ENCODE measurements at places on chromosomes 13 and 19.

- peak; percentile 65 for DNase-seq
Measured at GRCh38 chr13:100301418-100301817, 212.5 kb downstream of the PCCA start.

GRCh38 chr19:29878973-29879654, 62.9 kb upstream of the URI1 start:
- DNase-seq = peak; percentile 13

DNA sequence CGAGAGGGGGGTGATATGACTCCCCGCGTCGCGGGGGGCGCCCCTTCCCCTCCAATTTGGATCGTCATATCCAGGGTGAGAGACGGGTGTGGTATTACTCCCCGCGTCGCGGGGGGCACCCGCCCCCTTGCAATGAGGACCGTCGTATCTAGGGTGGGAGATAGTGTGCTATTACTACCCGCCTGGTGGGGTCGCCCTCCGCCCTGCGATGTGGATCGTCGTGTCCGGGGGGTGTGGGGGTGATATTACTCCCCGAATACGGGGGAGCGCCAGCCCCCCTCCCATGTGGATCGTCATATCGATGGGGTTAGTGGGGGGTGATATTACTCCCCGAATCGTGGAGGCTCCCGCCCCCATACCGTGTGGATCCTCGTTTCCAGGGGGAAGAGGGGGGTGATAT, 29.2 kb upstream of the RGCC start:
- no peak for DNase-seq

GRCh38 chr13:41352935-41353840, 42.1 kb downstream of the NAA16 start:
- DNase-seq = no peak

- DNase-seq = no peak
Measured at GRCh38 chr13:47094734-47095434, 198.0 kb upstream of the HTR2A start.

- no peak for DNase-seq
Measured at GRCh38 chr19:54518844-54519243, 16.2 kb downstream of the LAIR2 start.

GRCh38 chr19:45641274-45642105, 2.3 kb upstream of the EML2 start:
- DNase-seq = no peak

- DNase-seq = peak; percentile 91
Measured at GRCh38 chr19:42108527-42109389, 23.5 kb downstream of the POU2F2 start.

DNA sequence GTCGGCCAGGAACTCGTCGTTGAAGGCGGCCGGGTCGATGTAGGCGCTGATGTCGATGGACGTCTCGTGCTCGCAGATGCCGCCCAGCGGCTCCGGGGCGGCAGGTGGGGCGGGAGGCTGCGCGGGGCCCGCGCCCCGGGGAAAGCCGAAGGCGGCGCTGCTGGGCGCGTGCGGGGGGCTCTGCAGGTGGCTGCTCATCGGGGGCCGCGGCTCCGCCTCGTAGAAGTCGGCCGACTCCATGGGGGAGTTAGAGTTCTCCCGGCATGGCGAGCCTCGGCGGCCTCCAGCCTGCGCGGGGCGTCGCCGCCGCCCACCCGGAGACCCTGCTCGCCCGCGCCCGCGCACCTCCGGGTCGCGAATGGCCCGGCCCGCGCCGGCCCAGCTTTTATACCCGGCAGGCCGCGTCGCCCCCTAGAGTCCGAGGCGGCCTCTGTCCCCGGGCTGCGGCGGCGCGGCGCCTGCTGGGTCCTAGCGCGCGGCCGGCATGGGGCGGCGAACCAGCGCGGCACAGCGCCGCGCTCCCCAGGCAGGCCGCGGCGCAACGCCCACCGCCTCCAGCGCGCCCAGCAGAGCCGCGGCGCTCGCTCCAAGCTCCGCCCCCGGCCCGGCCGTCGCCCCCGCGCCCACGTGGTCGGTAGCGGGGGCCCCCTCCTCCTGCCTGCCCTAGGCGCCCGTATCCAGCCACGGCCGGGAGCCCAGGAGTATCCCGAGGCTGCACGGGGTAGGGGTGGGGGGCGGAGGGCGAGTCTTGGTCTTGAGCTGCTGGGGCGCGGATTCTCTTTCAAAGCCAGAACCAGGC, at the start of gene CEBPA:
CEBPA (minus strand) TSS at position 360 of the 799 bp plus-strand sequence; CDS start at position 240, 120 bp downstream.
- peak; percentile 68 for DNase-seq

DNA sequence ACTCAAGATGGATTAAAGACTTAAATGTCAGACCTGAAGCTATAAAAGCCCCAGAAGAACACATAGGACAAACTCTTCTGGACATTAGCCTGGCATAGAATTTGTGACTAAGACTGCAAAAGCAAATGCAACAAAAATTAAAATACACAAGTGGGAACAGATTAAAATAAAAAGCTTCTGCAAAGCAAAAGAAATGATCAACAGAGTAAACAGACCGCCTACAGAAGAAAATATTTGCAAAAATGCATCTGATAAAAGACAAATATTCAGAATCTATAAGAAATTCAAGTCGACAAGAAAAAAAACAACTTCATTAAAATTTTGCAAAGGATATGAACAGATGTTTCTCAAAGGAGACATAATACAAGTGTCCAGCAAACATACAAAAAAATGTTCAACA, 537.8 kb downstream of the SLITRK1 start:
- DNase-seq = no peak

Measured in NCI-H1694 (cell line).